ENCODE measurements at places on chromosomes 11 and 22.
A peak's percentile ranks its signal among the peaks of the same experiment; 100 is the strongest.

DNA sequence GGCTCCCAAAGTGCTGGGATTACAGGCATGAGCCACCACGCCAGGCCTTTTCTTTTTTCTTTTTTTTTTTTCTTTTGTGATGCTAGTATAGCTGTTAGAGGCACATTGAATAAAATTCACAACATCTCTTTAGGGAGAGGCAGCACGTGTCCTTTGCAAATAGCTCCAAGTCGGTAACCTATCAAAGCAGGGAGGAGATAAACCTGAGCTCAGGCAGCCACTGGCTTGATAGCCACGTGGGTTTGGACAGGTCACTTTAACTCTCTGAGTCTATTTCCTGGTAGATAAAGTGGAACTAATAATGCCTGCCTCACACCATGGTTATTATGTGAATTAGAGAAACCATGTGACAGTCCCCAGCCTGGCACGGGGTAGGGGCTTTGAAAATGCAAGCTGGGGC, 43.1 kb upstream of the ATXN10 start:
- DNase-seq: no peak

DNA sequence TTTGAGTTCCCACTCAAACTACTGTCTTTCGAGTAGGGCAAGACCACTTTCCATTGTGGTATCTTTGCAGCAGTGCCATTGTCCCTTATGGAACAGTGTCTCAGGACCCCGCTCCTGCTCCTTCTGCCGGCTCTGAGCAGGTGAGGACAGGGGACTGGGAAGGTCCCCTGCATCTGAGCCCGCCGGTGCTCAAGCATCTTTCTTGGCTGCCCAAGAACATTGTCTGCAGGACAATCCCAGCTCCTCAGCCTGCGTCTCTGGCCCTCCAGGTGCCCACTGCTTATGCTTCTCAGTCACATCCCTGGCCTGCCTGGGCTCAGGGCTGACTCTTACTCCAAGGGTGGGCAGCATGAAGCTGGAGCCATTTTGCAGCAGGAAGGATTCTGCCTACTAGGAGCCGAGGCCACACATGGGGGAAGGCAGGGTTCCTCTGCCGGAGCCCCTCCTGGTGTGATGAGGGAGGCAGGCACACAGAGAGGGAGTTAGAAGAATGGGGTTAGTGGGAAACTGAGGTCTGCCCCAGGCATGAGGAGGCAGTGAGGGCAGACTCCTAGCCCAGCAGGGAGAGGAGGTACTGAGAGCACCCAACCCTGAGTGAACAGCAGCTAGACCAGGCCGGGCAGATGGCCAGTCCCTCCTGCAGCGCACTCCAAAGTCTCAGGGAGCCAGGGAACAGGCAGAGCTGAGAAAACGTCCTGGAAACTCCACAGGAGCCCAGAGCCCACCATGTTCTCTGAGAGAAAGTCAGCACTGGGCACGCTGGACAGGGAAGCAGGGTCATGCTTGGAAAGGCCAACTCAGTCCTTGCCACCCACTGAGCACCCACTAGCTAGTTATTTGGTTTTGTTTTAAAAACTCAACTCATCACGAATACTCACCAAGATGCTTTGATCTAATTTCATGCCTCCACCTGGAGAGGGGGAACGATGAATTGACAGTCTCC, 7.5 kb upstream of the PPARA start:
- DNase-seq: no peak

- DNase-seq: peak; percentile 37
Observed at GRCh38 chr11:103624708-103625623, 411.5 kb upstream of the DDI1 start.

GRCh38 chr22:45639747-45640102, 31.9 kb upstream of the ATXN10 start:
- no peak for DNase-seq

DNA sequence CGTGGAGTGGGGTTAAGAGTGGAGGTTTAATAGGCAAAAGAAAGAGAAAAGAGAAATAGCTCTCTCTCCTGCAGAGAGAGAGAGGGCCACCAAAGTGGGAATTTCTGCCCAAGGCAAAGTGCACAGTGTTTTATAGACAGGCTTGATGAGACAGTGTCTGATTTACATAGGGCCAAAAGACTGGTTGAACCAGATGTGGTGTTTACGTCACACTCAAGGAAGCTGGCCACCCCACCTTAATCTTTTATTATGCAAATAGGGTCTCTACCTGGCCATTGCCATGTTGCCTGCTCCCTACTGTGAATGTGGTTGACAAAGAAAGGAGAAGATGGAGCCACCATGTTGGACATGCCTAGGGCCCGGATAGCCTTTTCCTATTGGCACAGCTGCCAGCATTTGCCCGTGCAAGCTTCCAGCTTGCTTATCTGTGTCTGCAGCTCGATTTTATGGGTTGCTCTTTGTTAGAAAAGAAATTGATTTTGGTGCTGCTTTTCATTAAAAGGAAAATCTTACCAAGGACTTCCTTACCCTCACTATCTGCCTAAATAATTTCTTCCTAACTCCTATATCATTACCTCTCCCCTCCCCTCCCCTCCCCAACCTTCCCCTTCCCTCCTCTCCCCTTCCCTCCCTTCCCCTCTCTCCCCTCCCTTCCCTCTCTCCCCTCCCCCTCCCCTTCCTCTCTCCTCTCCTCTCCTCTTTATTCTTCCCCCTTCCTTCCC, 436.0 kb downstream of the NELL1 start:
- DNase-seq: no peak

DNA sequence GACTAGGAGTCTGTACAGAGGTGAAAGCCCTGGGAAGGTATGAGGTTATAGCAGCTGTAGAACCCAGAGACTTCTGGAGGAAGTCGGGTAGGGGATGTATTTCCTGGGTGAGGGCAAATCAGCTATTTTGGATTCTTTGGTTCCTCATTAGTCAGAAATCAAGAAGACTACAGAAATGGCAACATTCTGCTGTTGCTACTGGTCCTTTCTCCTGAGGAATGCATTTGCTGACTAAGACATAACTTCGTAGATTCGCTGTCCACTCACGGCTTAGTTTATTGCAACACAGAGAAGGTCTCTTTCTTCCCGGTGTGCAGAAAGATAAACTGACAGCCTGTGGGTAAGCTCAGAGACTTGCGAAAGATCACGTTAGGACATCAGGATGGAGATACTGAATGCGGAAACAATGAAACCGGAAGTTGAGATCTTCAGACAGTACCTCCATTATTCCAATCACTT, 25.3 kb upstream of the SESN3 start:
- no peak for DNase-seq

DNA sequence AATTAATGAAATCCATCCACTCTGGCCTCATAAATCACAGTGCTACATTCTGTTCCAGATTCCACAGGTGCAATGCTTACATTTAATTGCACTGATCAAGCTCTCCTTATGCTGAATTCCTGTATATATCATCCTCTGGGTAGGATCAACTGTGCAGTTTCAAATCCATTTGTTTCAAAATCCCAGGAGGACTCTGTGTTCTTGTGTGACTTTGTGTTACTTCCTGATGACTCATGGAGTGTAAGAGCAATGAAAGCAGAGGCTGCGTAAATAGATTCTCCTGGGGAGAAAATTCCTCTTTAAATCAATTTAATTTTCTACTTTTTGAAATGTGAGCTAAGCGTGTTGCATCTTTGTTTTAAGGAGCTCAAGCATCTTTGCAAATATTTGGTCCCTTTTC, 752.7 kb downstream of the METTL15 start:
- DNase-seq: peak; percentile 23

- no peak for DNase-seq
Observed at GRCh38 chr22:36536717-36537116, 7.8 kb upstream of the EIF3D start.

- DNase-seq: no peak
Observed at GRCh38 chr22:42791721-42792452, 65.2 kb downstream of the ARFGAP3 start.

DNA sequence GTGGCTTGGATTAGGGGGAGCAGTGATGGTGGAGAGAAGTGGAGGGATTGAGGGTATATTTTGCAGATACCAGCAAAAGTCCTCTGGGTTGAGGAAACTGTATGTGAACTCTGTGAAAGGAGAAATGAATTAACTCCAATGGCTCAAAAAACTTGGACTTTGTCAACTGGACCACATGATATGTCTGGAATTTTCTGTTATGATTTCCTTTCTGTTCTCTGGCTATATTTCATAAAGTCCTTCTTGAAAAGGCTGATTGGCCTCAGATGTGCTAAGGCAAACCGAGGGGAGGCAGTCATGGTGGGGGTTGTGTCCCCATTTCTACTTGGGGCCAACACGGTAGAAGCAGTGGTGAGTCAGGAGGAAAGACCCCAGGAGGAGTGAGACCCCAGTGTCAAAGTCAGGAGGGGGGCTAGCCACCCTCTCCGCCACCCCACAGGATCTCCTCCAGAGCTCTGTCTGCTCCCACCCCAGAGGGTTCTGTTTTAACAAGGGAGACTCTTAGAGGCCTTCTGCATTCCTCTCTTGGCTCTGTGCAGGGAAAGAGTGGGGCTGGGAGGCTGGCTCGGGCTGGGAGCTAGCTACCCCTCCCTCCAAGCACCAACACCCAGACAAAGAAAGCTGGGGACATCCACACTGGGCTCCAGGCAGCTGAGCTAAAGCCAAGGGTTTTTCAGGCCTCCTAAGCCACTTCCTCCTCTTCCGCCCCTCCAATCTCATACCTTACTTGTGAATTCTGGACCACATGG, 13.8 kb downstream of the CHRDL2 start:
- no peak for DNase-seq

DNA sequence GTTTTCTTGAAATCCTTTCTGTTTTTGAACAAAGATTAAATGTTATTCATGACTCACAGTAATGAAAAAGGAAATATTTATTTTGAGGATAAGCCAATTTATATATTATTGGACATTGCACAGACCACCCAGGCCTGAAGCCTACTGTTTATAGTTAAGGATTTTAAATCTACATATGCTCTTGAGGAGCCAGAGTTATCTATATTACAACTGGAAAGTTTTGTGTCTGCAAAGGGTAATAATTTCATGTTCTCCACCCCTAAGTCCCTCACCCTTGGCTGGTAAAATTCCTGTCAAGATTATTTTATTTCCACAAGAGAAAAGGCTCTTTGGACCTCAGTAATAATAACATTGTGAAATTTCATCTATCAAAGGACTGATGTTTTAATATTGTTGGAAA, 228.2 kb downstream of the TMEM135 start:
- no peak for DNase-seq

GRCh38 chr22:41831828-41832552, 915 bp upstream of the SREBF2 start:
- DNase-seq: no peak

DNA sequence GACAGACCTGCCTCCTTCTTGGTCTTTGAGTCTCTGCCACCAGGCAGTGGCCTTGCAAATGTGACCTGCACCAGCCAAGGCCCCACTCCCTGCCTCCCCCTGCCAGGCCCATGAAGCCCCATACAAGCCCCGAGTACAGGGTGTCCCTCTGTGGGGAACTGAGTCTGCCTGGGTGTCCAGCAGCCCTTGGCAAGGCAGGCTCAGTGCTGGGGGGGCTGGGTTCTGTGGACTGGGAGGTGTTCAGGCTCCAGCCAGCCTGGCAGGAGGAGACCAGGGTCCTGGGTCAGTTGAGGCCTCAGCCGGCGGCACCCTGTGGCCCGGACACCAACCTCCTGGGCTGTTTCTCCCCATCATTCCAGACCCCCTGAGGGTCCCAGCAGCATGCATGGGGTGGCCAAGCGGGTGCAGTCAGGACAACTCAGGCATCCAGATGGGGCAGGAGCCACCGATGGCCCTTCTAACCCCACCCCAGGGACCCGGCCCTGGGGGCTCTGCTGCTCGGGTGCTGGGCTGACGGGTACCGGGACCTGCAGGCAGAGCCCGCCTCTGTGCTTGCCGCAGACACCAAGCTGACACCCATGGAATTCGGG, 5.7 kb downstream of the MUC5AC start:
- no peak for DNase-seq

- DNase-seq: no peak
Observed at GRCh38 chr11:12052676-12053605, 44.5 kb upstream of the DKK3 start.

- DNase-seq: no peak
Observed at GRCh38 chr11:102853956-102854355, 10.5 kb upstream of the MMP3 start.

- DNase-seq: no peak
Observed at GRCh38 chr11:102534261-102534872, 3.8 kb upstream of the MMP7 start.

DNA sequence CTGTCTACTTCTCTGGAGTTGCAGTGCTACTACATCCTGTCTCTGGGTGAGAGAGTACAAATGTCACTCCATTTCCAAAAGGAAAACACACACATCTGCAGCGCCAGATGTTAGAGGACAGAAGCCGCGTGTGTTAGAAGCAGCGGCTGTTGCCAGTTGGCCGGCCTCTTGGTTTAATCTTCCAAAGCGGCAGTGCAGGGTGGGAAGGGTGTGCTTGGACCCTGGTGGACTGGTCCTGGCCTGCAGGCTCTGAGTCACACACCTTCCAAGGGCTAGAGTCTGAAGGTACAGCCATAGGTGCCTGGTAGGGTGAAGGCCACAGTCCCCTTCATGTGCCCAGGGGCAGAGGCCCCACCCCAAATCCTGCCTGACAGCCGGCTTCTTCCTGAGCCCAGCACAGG, 99.8 kb downstream of the CTTN start:
- DNase-seq: no peak

DNA sequence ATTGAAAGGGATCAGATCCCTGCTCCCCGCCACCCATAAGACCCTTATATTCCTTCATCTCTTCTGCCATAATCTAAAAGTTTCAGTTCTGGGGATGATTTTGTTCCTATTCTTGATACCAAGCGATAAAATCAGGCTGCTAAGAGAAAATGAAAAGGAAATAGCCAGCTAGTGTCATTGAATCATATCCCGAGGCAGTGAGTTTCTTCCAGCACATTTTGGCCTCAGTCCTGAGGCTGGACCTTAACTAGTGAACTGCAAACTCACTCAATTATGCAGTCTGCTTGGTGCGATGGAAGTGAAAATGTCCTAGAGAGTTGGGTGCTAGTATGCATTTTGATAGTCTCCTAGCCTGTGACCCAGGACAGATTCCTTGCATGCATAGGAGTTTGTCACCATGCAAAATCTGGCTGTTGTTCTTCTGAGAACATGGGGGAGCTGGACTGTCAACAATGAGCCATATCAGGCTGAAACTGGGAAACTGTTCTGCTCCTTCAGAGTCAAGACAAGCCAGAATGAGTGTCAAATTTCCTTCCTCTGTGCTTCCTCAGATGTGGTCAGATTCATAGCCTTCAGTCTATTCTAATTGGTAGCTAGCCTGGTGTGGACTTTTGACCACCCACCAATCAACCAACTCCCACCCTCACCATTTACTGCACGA, 102.9 kb downstream of the CCDC81 start:
- DNase-seq: no peak

DNA sequence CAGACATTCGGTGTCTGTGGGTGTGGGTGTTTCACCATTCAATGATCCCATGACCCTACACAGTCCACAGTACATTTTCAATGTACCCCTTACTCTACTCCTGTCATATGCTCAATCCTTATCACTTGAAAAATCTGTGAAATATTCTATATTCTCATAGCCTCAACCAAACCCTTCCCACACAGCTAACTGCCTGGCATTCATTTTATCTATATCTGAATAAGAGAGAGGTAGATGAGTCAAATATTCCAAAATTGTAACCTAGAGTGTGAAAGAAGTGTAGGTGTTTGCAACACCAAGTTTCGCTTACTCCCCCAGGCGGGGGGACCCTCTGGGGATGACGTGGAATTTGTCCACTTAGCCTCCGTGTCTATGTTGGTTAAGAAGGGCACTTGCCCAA, 354.8 kb downstream of the ETS1 start:
- DNase-seq: no peak

GRCh38 chr11:44564670-44565210, 723 bp upstream of the CD82 start:
- DNase-seq: peak; percentile 78

Measured in retinal pigment epithelial cell (primary cell).